Stomach (tissue), 19 donors: ENCODE measurements at places on chromosomes 4 and X.

GRCh38 chr4:86894455-86894854 is 2.2 kb upstream of the C4orf36 start:
- no peak overlapping the region for H3K27ac ChIP-seq
- H3K36me3 ChIP-seq: no peaks in the 10 kb centered on the region
- no peak overlapping the region for H3K4me3 ChIP-seq
- no peaks in the 10 kb centered on the region for H3K4me1 ChIP-seq
- DNase-seq: no peak

DNA sequence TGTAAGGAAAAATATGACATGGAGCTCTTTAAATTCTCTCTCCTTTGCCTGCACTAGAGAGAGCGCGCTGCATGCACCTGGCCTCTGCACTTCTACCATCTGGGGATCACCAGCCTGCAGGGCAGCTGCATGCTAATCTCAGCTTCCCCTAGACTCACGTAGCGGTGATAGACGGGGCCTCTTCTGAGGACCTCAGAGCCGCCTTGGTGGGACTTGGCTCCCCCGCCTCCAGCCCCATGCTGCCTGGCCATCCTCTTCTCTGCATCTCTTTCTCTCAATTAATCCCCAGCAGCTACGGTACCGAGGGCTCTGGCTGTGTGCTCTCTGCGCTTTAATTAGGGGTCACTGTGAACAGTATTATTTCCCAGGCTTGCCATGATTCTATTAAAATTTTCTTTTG is 52.8 kb upstream of the PSAPL1 start:
- DNase-seq: no peak
- no peaks in the 10 kb centered on the region for H3K27me3 ChIP-seq
- H3K4me1 ChIP-seq: no peaks in the 10 kb centered on the region
- H3K4me3 ChIP-seq: no peak overlapping the region

DNA sequence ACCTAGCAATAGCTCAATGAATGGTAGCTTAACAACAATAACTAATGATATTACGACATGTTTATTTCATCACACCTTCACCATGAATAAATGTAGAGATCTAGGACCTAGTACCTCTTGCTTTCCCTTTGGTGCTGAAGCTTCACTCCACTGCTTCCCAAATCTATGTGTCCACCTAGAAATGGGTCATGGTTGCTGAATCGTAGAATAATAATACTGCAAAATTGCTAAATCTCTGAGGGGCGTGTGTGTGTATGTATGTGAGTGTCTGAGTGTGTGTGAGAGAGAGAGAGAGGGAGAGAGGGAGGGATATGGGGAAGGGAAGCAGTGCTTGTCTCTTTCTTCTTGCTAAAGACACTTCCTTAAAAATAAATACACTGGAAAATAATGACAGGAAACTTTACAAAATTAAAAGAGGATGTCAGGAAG is 109.3 kb upstream of the BMP2K start:
- H3K27me3 ChIP-seq: no peaks in the 10 kb centered on the region
- H3K4me3 ChIP-seq: no peak overlapping the region
- no peak for DNase-seq
- no peaks in the 10 kb centered on the region for H3K36me3 ChIP-seq
- H3K4me1 ChIP-seq: peaks cover 4% of the 10 kb centered on the region
- no peak overlapping the region for H3K27ac ChIP-seq

- peaks cover 5% of the 10 kb centered on the region for H3K36me3 ChIP-seq
- no peak for DNase-seq
- peaks cover 23% of the 10 kb centered on the region for H3K4me1 ChIP-seq
- peak overlapping the region; percentile 67 for H3K4me3 ChIP-seq
These were observed 465 bp downstream of the HAUS7 start for GRCh38 chrX:153469811-153470410.

GRCh38 chrX:44470816-44471215 is 71.8 kb downstream of the FUNDC1 start:
- H3K4me1 ChIP-seq: no peaks in the 10 kb centered on the region
- H3K36me3 ChIP-seq: no peaks in the 10 kb centered on the region
- H3K27me3 ChIP-seq: no peaks in the 10 kb centered on the region
- H3K27ac ChIP-seq: no peak overlapping the region

DNA sequence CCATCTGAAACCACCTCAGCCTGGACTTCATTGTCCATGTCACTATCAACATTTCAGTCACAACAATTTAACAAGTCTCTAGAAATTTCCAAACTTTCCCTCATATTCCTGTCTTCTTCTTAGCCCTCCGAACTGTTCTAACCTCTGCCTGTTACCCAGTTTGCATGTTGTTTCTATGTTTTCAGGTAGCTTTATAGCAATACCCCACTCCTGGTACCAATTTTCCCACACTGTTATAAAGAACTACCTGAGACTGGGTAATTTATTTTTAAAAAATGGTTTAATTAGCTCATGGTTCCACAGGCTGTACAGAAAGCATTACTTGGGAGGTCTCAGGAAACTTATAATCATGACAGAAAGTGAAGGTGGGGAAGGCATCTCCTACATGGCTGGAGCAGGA is 679.2 kb upstream of the FRG1 start:
- H3K4me1 ChIP-seq: no peaks in the 10 kb centered on the region
- H3K27me3 ChIP-seq: no peaks in the 10 kb centered on the region
- H3K4me3 ChIP-seq: no peak overlapping the region
- H3K27ac ChIP-seq: no peak overlapping the region
- no peaks in the 10 kb centered on the region for H3K36me3 ChIP-seq

- no peaks in the 10 kb centered on the region for H3K4me1 ChIP-seq
- peak; percentile 33 for DNase-seq
- no peak overlapping the region for H3K27ac ChIP-seq
These were observed 85.7 kb upstream of the MTM1 start for GRCh38 chrX:150482537-150483206.

- no peaks in the 10 kb centered on the region for H3K4me1 ChIP-seq
- H3K27ac ChIP-seq: no peak overlapping the region
- no peaks in the 10 kb centered on the region for H3K27me3 ChIP-seq
- H3K4me3 ChIP-seq: no peak overlapping the region
- no peaks in the 10 kb centered on the region for H3K36me3 ChIP-seq
These were observed 130.4 kb downstream of the BCOR start for GRCh38 chrX:39967348-39967747.

GRCh38 chr4:140091305-140091704 is 62.7 kb downstream of the MAML3 start:
- H3K27me3 ChIP-seq: no peaks in the 10 kb centered on the region
- H3K27ac ChIP-seq: no peak overlapping the region
- no peak for DNase-seq
- no peak overlapping the region for H3K4me3 ChIP-seq
- peaks cover 63% of the 10 kb centered on the region for H3K4me1 ChIP-seq
- H3K36me3 ChIP-seq: no peaks in the 10 kb centered on the region

DNA sequence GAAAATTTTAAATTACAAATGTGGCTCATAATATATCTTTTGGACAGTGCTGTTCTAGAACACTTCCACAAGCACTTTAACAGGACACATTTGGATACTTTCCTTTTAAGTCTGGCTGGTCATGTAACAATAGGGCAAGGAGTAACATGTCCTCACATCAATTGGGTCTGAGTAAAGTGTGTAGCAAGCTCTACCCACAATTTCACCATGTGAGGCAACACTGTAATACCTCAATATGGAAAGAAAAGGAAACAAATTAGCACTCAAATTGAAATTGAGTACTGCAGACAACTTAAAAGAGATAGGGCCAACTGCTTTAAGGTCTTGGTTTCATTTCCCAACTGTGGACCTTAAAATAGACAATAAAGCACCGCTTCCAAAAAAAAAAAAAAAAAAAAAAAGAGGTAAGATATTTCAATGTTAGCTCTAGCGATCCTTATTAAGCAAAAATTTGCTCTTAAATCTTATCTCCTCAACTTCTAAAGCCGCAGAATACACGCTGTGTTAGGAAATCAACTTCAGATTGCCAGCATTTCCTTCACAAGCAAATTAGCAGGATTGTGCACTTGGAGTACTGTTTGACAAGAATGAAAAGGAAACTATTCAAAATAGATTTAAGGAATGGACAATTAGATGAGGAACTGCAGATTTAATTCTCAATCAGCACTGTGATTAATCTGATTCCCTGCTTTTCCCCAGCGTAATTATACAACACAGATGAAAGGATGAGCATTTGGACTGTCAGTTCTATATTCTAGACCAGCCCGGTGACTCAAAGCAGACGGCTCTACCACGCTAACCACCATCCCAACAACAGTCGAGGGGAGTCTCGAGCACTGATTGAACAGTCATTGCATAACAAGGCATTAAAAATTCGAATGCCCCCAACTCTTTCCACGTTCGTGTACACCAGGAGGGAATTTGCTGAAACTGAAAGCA is 1.6 kb downstream of the CASK start:
- peak overlapping the region; percentile 92 for H3K27ac ChIP-seq
- H3K27me3 ChIP-seq: no peaks in the 10 kb centered on the region
- no peaks in the 10 kb centered on the region for H3K36me3 ChIP-seq
- DNase-seq: no peak
- peaks cover 7% of the 10 kb centered on the region for H3K4me1 ChIP-seq
- H3K4me3 ChIP-seq: peak overlapping the region; percentile 58

DNA sequence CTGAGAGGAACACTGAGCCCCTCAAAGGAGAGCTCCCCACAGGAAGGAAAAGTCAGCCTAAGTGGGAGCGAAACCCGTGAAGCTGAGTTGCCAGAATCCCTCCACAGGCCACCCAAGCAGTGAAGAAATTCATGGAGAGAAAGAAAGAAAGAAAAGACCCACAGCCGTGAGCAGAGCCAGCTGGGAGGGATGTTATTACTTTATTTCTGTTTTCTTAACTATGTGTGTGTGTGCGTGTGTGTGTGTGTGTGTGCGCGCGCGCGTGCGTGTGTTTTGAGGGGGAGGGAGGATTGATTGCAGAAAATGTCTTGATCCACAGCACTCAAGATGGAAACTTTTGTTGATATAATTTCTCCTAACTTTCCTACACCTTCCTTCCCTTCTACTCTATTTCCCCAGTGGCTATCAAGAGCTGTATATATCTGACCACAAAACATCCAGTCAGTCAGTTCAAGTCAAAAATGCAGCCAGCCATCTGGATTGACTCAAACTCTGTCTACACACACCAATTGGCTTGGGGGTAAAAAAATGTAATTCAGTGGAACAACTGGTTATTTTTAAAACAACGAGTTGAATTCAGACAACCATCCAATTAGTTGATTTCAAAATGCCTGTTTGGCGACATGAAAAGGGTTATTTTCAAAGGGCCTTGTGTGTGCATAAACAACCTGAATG is 13.8 kb upstream of the GPC3 start:
- H3K36me3 ChIP-seq: no peaks in the 10 kb centered on the region
- no peaks in the 10 kb centered on the region for H3K27me3 ChIP-seq
- H3K27ac ChIP-seq: peak overlapping the region; percentile 34

DNA sequence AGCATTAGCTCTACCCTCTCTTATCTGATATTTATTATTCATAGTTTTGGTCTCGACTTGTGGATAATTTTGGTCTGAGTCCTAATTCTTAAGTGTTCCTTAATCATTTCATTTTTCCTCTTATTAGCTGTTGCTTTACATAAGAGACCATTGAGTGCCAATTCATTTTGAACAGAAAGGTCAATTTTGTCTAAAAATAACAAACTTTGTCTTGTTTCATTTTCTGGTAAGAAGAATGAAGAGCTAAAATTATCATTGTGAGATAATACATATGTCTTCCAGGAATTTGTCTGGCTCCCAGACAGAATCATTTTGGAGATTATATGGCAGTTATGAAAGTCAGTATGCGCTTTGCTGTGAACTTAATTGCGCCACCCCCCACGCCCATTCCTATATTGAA is 1471.8 kb downstream of the PCDH7 start:
- peak; percentile 41 for DNase-seq
- H3K36me3 ChIP-seq: no peaks in the 10 kb centered on the region
- H3K27ac ChIP-seq: no peak overlapping the region
- H3K27me3 ChIP-seq: no peaks in the 10 kb centered on the region

DNA sequence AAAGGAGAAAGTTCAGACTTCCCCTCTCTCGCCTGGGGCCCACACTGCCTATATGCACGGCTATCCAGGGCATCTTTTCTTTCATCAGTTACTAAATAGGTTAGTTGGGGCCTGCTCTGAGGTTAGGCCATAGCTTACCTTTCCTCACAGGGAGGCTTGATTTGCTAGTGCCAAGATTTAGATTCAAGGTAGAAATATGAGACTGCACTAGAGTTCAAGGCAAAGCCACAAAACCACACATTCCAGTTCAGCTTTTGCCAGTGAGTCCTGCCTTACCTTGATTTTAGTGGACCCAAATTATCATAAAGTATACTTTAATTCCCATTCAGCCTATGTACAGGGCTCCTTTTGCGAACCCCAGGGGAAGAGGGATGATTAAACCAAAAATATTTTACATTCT is 762.8 kb downstream of the PDHA2 start:
- H3K36me3 ChIP-seq: no peaks in the 10 kb centered on the region
- no peaks in the 10 kb centered on the region for H3K4me1 ChIP-seq
- DNase-seq: no peak
- H3K4me3 ChIP-seq: no peak overlapping the region
- no peaks in the 10 kb centered on the region for H3K27me3 ChIP-seq
- no peak overlapping the region for H3K27ac ChIP-seq

DNA sequence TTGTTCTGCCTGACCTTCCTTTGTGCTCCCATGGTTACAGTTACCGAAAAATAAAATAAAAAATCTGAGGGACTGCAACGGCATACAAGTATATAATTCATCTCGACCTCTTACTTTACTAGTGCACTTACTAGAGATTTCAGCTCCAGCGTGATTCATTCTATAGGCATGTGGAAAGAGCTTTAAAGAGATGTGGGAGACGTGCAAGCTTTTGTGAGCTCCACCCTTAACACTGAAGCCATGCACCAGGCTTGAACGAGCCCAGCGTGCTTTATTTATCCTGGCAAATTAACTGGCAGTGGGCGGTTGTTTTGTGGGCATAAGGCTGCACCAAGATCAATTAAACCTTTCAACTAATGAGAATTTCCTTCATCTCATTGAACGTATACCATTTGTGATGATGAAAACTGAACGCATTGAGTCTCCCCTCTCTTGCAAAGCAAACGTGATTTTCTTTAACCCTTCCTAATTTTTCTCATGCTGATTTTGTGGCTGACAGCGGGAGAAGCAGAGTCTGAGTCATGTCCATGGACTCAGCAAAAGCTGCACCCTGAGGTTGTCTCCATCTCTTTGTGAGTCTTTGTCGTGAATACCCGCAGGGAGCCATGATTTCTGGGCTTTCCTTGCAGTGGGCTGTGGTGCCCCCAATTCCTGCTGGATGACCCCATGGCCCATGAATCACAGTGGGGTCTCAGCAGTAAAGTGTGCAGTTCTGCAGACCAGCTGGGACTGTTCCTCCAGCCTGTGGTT is 60.1 kb downstream of the MXRA5 start:
- no peak overlapping the region for H3K4me3 ChIP-seq
- no peaks in the 10 kb centered on the region for H3K27me3 ChIP-seq
- H3K36me3 ChIP-seq: no peaks in the 10 kb centered on the region
- peak; percentile 35 for DNase-seq
- no peaks in the 10 kb centered on the region for H3K4me1 ChIP-seq
- no peak overlapping the region for H3K27ac ChIP-seq
